Activated CD4-positive, alpha-beta T cell treated with anti-CD3 and anti-CD28 coated beads, Interleukin-2, Interleukin-4, amounts not matched to agents 100 ng/mL and 50 ng/mL, durations not matched to agents 16 hours and 8 hours (primary cell): ENCODE measurements at places on chromosomes 5 and 9.

GRCh38 chr9:114798101-114798500 is 7.7 kb downstream of the TNFSF15 start:
- DNase-seq, result no peak

DNA sequence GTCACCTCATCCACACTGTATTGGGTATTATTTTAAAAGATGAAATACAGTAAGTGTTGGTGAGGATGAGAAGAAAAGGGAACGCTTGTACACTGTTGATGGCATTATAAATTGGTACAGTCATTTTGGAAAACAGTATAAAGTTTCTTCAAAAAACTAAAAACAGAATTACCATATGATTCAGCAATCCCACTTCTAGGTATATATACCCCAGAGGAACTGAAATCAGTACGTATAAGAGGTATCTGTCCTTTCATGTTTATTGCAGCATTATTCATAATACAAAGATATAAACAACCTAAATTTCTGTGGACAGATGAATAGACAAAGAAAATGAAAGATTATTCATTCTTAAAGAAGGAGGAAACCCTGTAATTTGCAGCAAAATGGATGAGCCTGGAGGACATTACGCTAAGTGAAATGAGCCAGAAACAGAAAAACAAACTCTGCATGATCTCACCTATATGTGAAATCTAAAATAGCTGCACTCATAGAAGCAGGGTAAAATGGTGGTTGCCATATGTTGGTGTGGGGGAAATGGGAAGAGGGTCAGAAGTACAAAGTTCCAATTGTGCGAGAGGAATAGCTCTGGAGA is 191.6 kb downstream of the TRIM36 start:
- peak; percentile 1 for DNase-seq

- DNase-seq, result no peak
These were observed 45.6 kb upstream of the PTGER4 start for GRCh38 chr5:40634154-40634553.

- no peak for DNase-seq
These were observed 214.4 kb upstream of the ELL2 start for GRCh38 chr5:96176022-96176421.

- DNase-seq, result no peak
These were observed 20.8 kb upstream of the TCERG1 start for GRCh38 chr5:146426305-146426704.

DNA sequence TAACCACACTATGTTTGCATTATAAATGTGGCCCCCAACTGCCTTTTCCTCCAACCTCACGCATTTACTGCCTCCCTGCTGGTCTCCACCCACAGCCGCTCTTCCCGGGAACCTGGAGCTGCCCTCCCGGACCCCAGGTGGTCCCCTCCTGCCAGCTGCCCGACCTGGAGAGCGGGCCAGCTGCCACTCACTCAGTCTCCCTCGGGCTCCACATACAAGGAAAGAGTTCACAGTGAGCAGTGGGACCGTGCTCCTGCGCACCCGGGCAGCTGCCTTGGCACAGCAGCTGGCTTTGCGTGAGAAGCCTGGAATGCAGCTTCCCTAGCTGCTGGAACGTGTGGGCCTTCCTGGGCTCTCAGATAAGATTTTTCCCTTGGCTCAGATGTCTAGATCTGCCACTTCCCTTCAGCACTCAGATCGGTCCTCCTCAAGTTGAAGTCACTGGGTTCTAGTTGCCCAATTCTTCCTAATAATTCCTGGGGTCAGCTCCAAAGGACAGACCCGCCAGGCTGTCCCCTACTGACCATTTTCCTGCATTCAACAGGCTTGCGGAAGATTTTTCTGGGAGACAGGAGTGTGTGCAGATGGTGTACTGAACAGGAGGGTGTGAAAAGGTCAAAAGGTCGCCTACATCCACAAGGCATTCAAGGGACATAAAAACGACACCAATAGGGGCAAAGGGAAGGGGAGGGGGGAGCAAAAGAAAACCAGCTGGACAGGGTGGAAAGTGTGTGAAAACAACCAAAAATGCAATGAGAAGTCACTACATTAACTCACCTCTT is 69.1 kb downstream of the MYO10 start:
- DNase-seq, result no peak

GRCh38 chr9:129667378-129667777 is 1.9 kb downstream of the PRRX2 start:
- DNase-seq, result no peak

- DNase-seq, result no peak
These were observed 39.8 kb upstream of the ACO1 start for GRCh38 chr9:32344551-32345182.

DNA sequence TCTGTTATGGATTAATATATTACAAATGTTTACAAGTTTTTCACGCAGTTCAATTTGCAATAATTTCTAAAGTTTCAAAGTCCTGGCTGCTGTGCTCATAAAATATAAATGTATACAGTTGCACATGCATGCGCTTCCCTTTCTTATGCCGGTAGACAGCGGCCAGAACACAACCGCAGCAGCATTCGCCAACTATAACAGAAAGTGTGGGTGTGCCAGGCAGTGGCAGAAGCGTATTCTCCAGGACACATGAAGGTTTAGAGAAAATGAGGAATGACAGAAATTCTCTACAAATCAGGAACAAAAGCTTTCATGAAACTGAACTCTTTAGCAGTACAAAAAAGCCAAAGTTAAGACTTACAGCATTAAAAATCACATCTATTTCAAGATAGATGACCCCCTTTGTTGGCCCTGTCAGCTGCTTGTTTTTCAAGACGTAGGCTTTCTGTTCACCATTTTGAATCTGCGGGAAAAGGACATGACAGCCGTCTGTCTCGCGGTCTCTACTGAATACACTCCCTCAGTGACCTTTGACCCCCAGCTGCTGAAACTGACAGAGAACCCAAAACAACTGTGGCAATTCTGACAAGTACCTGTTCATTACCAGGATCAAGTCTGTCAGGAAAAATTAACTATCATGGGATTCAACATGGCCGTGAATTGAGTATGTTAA is 252.2 kb downstream of the SLF1 start:
- no peak for DNase-seq

- no peak for DNase-seq
These were observed 14.2 kb downstream of the PTPN3 start for GRCh38 chr9:109483744-109484429.

GRCh38 chr5:111779922-111780292 is 22.9 kb upstream of the NREP start:
- no peak for DNase-seq

DNA sequence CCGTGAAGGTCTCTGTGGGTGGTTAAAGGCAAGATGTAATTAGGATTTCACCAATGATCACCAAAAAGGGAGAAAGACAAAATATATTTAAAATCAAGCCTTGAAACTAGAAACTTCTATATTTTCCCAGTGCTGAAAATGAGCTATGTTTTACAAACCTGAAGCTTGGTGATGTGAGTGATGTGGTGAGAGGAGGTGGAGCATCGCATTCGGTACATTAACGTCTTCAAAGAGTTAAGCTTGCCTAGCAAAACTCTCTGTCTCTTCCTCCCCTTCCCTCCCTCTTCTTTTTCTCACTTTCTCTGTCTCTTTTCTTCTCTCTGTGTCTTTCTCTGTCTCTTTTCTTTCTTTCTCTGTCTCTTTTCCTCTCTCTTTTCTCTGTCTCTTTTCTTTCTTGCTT is 347.3 kb upstream of the IRX2 start:
- DNase-seq, result no peak

- no peak for DNase-seq
These were observed 8.0 kb downstream of the SPOCK1 start for GRCh38 chr5:137491121-137491520.

DNA sequence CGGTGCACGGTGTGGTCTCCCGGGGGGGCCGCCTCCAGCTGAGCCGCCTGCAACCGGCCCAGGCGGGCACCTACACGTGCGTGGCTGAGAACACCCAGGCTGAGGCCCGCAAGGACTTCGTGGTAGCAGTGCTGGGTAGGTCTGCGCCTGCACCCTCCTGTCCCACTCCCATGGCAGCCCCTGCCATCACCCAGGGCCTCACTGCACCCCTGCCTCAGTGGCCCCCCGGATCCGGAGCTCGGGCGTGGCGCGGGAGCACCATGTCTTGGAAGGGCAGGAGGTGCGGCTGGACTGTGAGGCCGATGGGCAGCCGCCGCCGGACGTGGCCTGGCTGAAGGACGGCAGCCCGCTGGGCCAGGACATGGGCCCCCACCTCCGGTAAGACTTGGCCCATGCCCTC is 53.8 kb upstream of the ASS1 start:
- DNase-seq, result no peak

GRCh38 chr5:581266-581665 is 30.9 kb upstream of the CEP72 start:
- no peak for DNase-seq

GRCh38 chr5:143946837-143947236 is 134.9 kb downstream of the HMHB1 start:
- DNase-seq, result no peak

DNA sequence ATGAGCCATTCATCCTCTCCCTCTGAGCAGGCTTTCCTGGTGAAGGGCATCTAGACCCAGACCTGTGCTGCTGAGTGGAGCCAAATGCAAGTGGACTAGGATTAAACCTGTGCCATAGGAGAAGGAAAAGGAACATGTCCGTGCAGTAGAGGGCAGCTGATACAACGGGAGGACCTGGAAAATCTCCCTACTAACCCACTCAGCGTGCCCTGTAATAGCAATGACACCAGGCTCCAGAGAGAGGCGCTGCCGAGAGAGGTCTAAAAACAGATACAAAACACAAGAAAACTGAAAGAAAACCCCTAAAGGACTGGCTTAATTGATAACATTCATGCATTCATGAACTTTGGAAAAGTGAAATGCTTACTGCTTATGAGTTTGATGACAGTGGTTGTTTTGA is 60.8 kb downstream of the PFDN1 start:
- DNase-seq, result no peak

GRCh38 chr9:126532019-126532462 is 81.7 kb upstream of the LMX1B start:
- DNase-seq, result no peak

- DNase-seq, result no peak
These were observed 49.6 kb downstream of the ARHGAP26 start for GRCh38 chr5:142819825-142820224.

- no peak for DNase-seq
These were observed 50.7 kb downstream of the TMEM167A start for GRCh38 chr5:83026516-83026915.

GRCh38 chr5:149433524-149434131 is 54.5 kb upstream of the IL17B start:
- no peak for DNase-seq

- peak; percentile 24 for DNase-seq
These were observed 86.4 kb downstream of the HMHB1 start for GRCh38 chr5:143898381-143898780.

GRCh38 chr5:140043508-140043872 is 391 bp upstream of the NRG2 start:
- no peak for DNase-seq

DNA sequence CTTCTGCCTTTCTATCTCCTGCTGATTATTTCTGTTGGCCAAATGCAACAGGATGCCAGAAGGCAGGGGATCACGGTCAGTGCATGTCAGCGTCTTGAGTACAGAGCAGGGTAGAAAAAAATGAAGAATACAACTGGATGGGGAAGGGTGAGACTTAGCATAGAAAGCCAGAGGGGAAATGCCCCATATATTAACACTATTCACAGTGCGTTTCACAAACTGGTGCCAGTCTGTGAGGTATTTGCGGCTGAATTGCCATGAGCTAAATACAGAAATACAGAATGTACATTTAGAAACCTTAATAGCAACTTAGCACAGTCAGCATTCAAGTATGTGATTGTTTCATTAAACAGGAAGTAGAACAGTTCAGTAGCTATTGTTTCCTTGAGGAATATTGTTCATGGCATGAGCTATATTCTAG is 31.0 kb upstream of the SLC1A3 start:
- DNase-seq, result no peak

DNA sequence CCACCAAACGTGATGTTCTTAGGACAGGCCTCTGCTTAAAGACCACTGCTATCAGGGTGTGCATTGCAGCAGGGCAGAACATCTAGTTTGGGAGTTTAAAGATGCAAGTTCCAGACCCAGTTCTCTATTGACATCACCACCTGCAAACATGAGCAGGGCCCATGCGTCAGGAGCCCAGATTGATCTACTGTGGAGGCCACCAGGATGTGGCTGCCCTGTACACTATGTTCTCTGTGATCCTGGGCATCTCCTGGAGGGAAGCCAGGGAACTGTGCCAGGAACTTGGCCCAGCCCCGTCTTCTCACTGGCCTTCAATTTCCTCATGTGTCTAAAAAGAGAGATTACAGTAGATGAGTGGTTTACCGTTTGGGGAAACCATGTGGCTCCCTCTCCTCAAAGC is 87.1 kb downstream of the PDE6A start:
- no peak for DNase-seq

- DNase-seq, result no peak
These were observed 557.0 kb downstream of the TLE1 start for GRCh38 chr9:81132318-81132717.

DNA sequence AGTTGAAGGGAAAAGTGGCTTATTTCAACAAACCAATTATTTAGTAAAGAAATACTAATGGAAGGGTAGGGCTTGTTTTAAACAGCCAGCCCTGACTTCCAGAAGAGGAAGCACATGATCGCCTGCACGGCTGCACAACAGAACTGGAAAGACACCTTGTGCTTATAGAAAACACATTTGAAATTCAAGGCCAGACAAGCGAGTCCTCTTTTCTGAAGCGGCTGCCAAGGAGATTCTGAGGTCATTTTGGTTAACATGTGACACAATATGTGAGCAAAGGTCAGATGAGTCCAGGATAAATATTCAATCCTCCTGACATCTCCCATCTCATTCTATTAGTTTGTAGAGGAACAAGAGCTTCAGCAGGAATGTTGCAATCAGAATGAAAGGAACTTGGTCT is 461.4 kb upstream of the ST8SIA4 start:
- no peak for DNase-seq

DNA sequence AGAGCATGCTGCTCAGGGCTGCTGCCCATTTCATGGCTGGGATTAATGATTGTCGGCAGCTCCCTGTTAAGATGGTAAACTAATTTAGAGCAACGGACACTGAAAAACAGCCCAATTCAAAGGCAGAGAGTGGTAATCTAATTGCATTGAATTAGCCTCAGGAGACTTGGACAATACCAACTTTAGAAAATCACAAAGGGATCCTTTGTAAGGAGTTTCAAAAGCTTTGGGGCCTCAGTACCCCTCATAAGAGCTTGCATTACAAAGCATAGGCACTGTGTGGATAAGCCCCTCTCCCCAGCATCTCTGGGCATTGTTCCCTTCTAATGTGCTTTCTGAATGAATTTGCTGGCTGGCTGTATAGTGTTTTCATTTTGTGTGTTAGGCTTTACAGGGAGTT is 6.7 kb downstream of the GLRA1 start:
- no peak for DNase-seq

DNA sequence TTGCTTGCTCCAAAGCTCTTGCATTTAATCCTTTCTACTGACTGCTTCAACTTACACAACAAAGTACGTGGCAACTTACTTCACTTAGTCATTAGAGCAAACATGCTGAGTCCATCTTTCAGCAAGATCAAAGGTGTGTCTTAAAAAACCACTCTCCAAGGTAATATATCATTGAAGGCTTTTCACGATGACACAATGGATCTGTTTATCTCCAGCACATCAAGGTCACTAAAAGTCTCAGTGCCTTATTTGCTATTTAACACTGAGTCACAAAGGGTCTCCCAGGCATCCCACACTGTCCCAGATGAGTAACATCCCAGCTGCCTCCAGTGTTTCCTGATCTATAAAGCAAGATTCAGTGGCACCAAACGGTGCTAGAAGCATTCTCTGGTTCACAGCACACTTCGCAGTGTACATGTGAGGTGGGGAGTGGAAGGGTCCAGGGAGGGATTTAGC is 3.7 kb upstream of the CLK4 start:
- DNase-seq, result no peak

GRCh38 chr5:15474143-15474719 is 25.7 kb upstream of the FBXL7 start:
- DNase-seq, result no peak

GRCh38 chr5:131644370-131644769 is 9.3 kb upstream of the RAPGEF6 start:
- no peak for DNase-seq
